WERI-Rb-1 (cell line): ENCODE measurements at places on chromosomes 2 and 18.
A peak's percentile ranks its signal among the peaks of the same experiment; 100 is the strongest.

GRCh38 chr2:48543895-48544294, 13.9 kb downstream of the STON1 start:
- DNase-seq, result no peak

DNA sequence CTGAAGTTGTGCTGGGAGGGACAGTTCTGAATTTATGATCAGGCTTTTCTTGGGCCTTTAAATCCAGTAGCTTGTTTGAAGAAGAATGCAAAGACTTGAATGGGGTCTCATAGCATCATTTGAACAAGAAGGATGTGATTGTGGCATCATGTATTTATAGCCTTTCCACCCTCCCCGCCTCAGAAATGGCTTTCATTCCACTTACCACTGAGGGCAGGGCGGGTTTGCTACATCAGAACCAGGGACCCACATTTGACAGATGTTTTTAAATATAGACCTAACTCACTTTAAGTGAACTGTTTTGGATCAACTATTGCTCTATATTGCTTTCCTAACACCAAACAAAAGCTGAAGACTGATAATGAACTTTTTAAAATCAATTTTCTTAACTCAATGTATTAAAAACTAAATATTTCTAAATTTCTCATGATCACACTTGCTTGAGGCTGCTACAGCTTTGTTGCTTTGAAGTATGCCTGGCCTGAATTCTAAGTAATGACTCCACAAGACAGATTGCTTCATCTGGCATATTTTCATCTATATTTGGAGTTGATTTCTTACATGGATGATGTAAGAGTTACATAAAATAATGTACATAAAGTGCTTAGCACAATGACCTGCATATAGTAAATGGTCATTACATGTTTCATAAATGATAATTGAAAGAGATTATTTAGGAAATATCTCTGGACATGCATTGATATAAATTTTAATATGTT, 1552.9 kb upstream of the SLC39A10 start:
- DNase-seq, result no peak

- no peak for DNase-seq
Measured at GRCh38 chr2:144320491-144320890, 199.4 kb downstream of the ZEB2 start.

DNA sequence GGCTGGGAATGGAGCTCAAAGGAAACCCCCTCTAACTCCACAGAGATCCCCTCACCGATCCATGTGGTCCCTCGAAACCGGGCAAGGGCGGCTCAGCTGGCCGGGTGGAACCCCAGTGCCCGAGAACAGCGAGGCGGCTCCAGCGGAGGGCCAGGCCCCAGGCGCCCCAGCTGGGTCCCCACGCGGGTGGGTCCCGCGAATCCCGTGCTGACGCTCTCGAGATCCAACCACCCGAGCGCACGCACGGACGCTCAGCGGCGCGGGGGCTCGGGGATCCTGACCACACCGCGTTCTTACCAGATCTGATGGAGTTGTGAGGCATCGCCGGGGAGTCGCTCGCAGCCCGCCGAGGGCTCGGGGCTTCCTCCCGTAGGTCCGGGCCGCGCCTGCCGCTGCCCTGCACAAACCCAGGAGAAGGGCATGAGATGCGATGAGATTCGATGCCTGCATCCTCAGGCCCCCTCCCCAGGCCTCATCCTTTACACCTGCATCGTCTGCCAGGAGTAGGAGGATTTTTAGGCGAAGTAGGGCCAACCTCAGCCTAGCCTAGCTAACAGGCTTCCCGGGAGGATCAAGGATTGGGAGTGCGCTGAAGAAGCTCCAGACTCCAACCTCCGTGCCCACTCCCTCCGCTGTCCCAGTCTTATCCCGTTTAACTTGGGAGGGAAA, 514 bp downstream of the PAX8 start:
- no peak for DNase-seq

DNA sequence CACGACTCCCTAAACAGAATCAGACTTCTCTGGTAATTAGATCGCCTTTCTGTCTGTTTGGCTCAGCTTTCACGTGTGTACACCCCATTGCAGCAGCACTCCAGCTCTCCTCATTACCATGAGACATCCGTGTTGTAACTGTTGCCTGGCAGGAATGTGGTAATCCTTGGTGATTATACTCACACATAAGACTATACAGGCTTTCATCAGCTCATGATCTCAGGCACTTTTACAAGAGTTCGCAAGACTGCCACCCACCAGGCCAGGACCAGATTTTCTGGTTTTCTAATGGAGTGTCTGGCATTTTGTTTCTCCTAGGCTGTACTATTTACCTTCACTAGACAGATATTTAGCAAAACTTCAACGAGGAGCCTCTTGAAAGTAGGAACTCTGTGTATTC, 50.2 kb downstream of the ACVR1 start:
- peak; percentile 42 for DNase-seq

- no peak for DNase-seq
Measured at GRCh38 chr18:13622751-13623150, 103.6 kb downstream of the FAM210A start.

- DNase-seq, result peak; percentile 71
Measured at GRCh38 chr2:8252997-8253694, 428.7 kb upstream of the ID2 start.

- DNase-seq, result no peak
Measured at GRCh38 chr2:196131949-196132925, 39.1 kb downstream of the STK17B start.

DNA sequence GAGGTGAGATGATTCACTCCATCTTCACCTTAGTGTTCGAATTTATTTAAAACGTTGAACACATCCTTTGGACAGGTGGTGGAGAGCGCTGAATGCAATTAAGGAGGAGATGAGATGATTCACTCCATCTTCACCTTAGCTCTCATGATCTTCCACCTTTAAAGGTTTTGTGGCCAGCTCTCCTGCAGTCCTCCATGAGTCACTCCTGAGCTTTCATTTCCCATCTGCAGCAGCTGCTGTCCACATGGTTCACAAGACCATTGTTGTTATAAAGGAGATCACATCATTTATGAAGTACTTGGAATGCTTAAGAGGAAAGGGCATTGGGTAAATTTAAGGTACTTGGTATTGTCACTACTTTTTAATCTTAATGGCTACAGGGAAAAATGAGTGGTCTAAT, 298.5 kb downstream of the PAX3 start:
- DNase-seq, result no peak

DNA sequence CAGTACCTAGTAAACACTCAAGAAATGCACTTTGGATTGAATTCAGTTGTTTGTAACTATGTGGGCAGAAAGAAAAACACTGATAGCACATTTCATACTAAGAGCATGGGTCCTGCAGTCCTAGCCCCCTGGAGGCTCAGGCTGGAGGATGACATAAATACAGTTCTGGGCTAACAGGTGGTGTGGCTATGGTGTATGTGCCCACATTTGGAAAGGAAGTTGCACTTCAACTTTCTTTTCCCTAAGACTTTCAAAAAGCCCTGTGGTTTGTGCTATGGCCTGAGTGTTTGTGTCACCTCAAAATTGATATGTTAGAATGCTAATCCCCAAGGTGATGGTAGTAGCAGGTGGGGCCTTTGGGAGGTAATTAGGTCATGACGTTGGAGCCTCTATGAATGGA, 218.2 kb downstream of the CDCA7 start:
- no peak for DNase-seq

- DNase-seq, result no peak
Measured at GRCh38 chr2:110874453-110875383, 142.3 kb downstream of the ACOXL start.

DNA sequence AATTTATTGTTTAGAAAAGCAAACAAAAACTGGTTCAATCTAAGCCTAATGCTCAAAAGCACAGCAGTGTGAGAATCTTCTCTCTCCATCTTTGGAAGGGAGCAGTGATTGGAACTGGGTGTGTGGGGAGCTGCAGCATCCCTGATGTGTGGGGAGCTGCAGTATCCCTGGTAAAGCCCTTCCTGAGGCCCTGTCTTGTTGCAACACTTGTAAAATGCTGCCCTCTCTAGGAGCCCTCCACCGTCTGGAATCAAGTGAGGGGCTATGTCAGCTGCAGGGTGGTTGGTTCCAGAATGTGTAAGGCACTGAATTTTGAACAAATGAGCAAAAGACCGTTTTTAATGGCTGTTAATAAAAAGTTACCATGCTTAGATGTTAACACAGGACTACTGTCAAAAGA, 147.7 kb upstream of the RAB12 start:
- DNase-seq, result no peak

- no peak for DNase-seq
Measured at GRCh38 chr2:206611191-206611590, 31.1 kb upstream of the FAM237A start.

DNA sequence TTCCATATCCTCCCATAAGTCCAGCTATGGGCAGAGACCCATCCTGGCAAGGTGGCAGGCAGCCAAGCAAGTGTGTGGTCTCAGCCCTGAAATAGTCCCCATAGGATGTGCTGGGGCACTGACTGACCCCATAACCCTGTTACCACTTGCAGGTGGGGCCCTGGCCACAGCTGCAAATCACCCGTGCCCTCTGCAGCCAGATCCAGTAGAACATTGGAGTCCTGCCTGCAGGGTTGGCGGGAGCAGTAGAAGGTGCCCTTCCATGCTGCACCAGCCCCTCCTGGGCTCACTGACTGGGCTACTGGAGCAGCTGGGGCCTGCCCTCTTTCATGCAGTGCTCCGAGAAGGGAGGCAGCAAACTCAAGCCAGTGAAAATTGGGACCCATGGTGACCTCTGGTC, 112.6 kb upstream of the MCFD2 start:
- no peak for DNase-seq

DNA sequence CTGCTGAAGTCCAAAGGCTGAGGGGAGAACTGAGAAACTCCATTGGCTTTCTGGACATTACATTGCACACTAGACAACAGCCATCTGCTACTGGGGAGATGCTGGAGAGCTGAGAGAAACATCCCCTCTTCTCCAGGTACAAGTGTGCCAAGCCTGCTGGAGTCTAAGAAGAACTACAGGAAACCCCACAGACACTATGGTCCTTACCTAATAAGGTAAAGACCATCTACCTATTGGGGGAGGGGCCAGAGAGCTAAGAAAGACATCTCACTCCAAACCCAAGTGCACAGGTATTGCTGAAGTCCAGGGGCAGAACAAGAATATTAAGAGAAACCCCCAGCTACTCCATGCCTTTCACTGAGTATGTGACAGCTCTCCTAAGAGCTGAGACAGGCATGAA, 338.7 kb upstream of the NCKAP5 start:
- DNase-seq, result no peak

- no peak for DNase-seq
Measured at GRCh38 chr2:239306274-239307220, 94.3 kb downstream of the HDAC4 start.

DNA sequence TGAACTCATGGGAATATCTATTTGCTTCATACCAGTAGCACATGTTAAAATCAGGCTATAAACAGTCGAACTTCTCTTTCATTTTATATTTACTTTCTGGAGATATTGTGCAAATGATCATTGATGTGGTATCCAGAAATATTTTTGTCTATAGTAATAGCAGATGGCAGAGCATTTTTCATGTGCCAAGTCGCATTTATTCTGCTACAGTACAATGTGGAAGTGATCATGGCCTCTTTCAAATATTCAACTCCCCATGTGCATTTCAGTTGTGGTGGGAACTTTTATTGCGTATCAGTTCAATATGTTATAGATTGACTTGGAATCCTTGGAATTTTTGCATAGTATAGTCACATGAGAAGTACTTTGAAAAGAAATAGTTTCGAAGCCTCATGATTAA, 57.4 kb downstream of the RHBDD1 start:
- DNase-seq, result no peak

- DNase-seq, result no peak
Measured at GRCh38 chr2:27773959-27774358, 2.4 kb downstream of the MRPL33 start.

GRCh38 chr2:12725233-12726187, 8.8 kb downstream of the TRIB2 start:
- no peak for DNase-seq

DNA sequence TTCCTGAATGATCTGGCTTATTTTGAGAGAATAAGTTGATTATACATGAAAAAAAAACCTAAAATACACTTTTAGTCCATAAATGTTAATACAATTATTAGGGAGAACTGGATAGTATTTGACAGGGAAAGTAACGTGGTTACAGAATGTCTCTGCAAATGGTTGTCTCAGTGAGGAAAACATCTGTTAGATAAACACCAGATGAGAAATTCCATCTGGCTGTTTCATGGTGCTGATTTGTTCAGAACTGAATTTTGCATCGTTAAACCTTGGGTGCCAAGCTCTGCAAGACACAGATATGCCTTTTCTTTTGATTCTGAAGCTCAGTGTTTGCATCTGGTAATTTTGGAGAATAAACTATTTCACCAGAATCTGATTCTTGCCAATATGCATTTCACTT, 90.4 kb downstream of the SCN3A start:
- DNase-seq, result no peak

DNA sequence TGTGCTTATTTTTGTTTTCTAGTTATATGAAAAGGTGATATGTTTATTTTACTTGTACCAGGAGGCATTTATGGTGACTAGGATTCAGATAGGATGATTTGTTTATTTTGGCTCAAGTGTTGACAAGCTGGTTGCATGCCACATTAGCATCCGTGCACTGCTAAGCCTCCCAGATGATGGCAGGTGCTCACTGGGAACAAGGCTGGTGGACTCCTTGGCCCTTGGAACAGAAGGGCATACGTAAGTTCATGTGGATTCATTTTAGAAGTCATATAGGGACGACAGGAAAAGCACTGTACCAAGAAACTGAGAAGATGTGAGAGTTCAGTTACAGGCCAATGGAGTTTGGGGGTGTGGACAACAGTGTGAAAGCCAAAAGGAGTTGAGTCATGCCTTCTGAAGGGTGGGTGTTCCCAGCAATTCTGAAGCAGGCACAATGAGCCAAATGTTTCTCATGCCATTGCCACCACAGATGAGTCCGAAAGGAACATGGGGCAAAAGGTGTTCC, 166.2 kb downstream of the PHLPP1 start:
- no peak for DNase-seq

DNA sequence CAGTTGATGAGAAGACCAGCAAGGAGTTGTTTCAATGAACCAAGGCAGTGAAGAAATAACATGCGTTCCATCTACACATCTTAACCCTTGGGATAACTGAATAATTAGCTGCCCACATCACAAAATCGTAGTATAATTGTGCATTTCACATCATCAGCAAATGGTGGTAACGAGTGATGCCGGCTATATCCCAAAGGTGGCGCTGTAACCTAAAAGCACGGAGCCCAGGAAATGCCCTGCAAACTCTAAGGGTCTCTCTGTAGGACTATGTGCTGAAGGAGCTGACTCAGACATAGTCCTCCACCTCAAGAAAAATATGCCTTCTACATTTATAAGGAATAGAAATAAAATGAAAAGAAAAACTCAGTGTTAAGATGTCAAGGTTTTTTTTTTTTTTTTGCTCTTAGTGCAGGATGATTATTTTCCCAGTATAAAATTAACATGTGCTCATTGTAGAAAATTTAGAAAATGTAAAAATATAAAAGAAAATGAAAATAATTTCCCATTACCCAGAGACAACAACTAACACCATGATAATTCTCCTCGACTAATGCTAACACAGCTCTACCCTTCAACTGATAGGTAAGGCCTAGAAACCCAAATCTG, 23.1 kb upstream of the DSG3 start:
- peak; percentile 53 for DNase-seq

DNA sequence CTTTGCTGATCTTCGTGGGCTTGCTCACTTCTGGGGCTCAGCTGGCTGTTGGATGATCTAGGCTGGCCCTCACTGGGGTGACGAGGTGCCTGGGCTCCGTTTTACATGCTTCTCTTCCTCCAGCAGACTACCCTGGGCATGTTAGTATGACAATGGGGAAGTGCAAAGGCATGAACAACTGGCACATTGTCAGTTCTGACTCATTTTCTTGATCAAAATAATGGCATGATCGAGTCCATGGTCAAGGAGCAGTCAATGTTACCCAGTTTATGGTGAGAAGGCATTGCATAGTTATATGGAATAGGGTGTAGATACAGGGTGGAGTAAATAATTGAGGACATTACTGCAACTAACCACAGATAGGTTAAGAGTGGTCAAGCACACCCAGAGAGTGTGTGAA, 10.0 kb upstream of the UPP2 start:
- DNase-seq, result no peak
